ENCODE measurements at places on chromosomes 5 and 9. TPM values are rescaled to one million over a fixed set of nuclear protein-coding genes. Genes with fewer than 3 reads are reported as not detected.

NTRK2 gene
- not detected for total RNA-seq

CKS2 gene
- total RNA-seq: 380 TPM

GABRA6 gene
- total RNA-seq: 1.9 TPM

PKD2L2 gene
- total RNA-seq: not detected

SLC4A9 gene
- not detected for total RNA-seq

PCDHB15 gene
- total RNA-seq: 0.10 TPM

SLCO6A1 gene
- total RNA-seq: not detected

INSL4 gene
- 0.33 TPM for total RNA-seq

MATR3 gene
- 175 TPM for total RNA-seq

PLPPR1 gene
- total RNA-seq: not detected

TARS1 gene
- 376 TPM for total RNA-seq

NR2F1-AS1 gene
- total RNA-seq: 2.2 TPM

RNF44 gene
- 16.7 TPM for total RNA-seq

CCDC183 gene
- not detected for total RNA-seq

BTNL3 gene
- not detected for total RNA-seq

PHYHD1 gene
- not detected for total RNA-seq

ARID3C gene
- total RNA-seq: not detected

RANBP6 gene
- 31.6 TPM for total RNA-seq

MYMK gene
- not detected for total RNA-seq

ANKRD18A gene
- not detected for total RNA-seq

QSOX2 gene
- total RNA-seq: 21.7 TPM

UBLCP1 gene
- 30.1 TPM for total RNA-seq

C9orf50 gene
- not detected for total RNA-seq

NPR3 gene
- total RNA-seq: 0.29 TPM

EMB gene
- total RNA-seq: 18.5 TPM

SERF1A gene
- 3.3 TPM for total RNA-seq

RNF224 gene
- not detected for total RNA-seq

FCHO2 gene
- total RNA-seq: 8.1 TPM

RMI1 gene
- total RNA-seq: 5.3 TPM

LCN2 gene
- total RNA-seq: not detected

NUTM2F gene
- total RNA-seq: not detected

NEURL1B gene
- 0.10 TPM for total RNA-seq

TCERG1 gene
- total RNA-seq: 46.6 TPM

PCDHA3 gene
- 0.06 TPM for total RNA-seq

ERCC6L2 gene
- total RNA-seq: 33.2 TPM

FBP2 gene
- total RNA-seq: not detected

RETREG1 gene
- total RNA-seq: 0.60 TPM

CAVIN4 gene
- total RNA-seq: 0.45 TPM

EIF4E1B gene
- not detected for total RNA-seq

GRXCR2 gene
- not detected for total RNA-seq

PDLIM4 gene
- not detected for total RNA-seq

RMRP gene
- 6,816 TPM for total RNA-seq

PCDHB2 gene
- 0.37 TPM for total RNA-seq

PTBP3 gene
- 49.5 TPM for total RNA-seq

ANKDD1B gene
- total RNA-seq: not detected

PHF24 gene
- total RNA-seq: not detected

N4BP3 gene
- 0.08 TPM for total RNA-seq

Measured in HT1080 (cell line).